ENCODE measurements at places on chromosomes 3 and 15. TPM values are rescaled to one million over a fixed set of nuclear protein-coding genes. Genes with fewer than 3 reads are reported as not detected.

DNA sequence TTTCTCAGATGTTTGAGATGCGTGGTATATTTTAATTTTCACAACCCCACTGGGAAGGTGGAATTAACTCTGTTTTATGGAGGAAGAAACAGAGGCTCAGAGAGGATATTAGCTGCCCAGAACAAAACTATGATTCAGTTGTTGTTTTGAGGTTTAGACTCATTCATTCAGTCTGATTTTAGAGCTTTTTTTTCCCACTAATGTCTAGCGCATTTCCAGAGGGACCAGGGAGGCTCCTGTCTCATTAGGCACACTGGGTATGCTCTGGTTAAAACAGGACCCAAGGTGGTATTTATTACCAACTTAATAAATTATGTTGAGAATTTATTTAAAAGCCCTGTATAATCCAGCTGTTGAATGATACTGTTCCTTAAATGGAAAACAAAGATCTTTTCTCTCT lies 272.0 kb upstream of the RGMA start:
- no peaks in the 10 kb centered on the region for H3K36me3 ChIP-seq
- no peak overlapping the region for H3K27ac ChIP-seq
- DNase-seq: peak; percentile 12

DNA sequence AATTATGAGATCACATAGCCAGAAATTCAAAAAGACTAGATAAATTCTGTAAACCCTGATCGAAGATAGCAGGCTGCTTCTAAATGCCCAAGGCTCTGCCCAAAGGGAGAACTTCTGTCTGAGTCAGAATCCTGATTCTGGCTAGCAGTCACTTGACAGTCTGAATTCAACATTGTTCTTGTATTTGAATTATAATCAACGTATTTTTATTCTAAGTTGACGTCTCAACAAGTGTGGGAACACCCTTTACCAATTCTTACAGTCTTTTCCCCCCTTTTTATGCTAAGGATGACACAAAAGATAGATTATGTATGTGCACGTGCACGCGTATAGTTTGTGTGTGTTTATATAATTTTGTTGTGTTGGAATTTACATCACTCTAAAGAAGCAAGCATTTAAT lies 552.8 kb downstream of the NAALADL2 start:
- no peaks in the 10 kb centered on the region for H3K27me3 ChIP-seq
- no peak overlapping the region for H3K27ac ChIP-seq
- no peak for DNase-seq
- no peaks in the 10 kb centered on the region for H3K4me1 ChIP-seq
- no peak overlapping the region for H3K4me3 ChIP-seq

DNA sequence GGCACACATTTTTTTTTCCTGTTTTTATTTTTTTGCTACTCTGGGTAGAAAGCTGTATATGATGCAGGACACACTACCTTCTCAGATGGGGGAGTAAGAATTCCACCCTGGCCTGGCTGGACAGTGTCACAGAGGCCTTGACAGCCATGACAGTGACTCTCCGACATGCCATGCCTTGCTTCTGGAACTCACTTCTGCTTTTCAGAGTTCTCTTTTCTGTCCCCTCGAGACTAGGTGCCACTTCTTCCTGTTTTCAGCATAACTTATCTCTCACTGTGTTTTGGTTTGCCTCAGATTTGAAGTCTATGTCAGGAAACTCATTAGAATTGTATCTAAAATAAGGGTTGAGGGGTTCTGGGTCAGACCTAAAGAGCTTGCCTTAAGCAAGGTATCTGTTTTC lies 69.1 kb upstream of the SEC13 start:
- H3K27me3 ChIP-seq: no peaks in the 10 kb centered on the region
- no peak overlapping the region for H3K4me3 ChIP-seq
- no peak overlapping the region for H3K27ac ChIP-seq
- no peaks in the 10 kb centered on the region for H3K4me1 ChIP-seq
- H3K36me3 ChIP-seq: no peaks in the 10 kb centered on the region
- no peak for DNase-seq

DNA sequence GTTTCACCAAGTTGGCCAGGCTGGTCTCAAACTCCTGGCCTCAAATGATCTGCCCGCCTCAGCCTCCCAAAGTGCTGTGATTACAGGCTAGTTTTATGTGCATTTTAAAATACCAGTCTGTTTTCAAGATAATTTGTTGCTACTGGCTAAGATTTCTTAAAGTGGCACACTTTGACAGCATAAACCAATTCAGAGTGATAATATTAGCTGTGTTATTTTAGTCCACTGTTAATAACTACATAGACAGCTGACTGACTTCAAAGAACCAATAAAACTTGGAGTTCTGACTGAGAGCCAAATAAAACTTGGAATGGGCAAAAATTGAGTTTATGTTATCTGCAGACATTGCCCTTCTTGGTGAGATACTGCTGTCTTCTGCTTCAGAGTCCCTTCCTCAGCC lies 291.8 kb downstream of the UBE2E2 start:
- H3K36me3 ChIP-seq: no peaks in the 10 kb centered on the region
- DNase-seq: no peak
- no peak overlapping the region for H3K27ac ChIP-seq
- H3K4me1 ChIP-seq: no peaks in the 10 kb centered on the region

GRCh38 chr3:23760871-23761373 lies 44.8 kb upstream of the UBE2E1 start:
- no peak overlapping the region for H3K4me3 ChIP-seq
- no peaks in the 10 kb centered on the region for H3K36me3 ChIP-seq
- H3K27me3 ChIP-seq: no peaks in the 10 kb centered on the region
- peak; percentile 82 for DNase-seq

GRCh38 chr3:52302426-52303145 lies 13.5 kb upstream of the DNAH1 start:
- peak overlapping the region; percentile 32 for H3K27ac ChIP-seq
- no peaks in the 10 kb centered on the region for H3K27me3 ChIP-seq
- H3K36me3 ChIP-seq: no peaks in the 10 kb centered on the region
- no peak overlapping the region for H3K4me3 ChIP-seq

- H3K4me3 ChIP-seq: no peak overlapping the region
- H3K27me3 ChIP-seq: no peaks in the 10 kb centered on the region
- no peak overlapping the region for H3K27ac ChIP-seq
- no peak for DNase-seq
- H3K36me3 ChIP-seq: peaks cover 11% of the 10 kb centered on the region
- H3K4me1 ChIP-seq: no peaks in the 10 kb centered on the region
These were observed 213.6 kb downstream of the FEZF2 start for GRCh38 chr3:62159709-62160092.

DNA sequence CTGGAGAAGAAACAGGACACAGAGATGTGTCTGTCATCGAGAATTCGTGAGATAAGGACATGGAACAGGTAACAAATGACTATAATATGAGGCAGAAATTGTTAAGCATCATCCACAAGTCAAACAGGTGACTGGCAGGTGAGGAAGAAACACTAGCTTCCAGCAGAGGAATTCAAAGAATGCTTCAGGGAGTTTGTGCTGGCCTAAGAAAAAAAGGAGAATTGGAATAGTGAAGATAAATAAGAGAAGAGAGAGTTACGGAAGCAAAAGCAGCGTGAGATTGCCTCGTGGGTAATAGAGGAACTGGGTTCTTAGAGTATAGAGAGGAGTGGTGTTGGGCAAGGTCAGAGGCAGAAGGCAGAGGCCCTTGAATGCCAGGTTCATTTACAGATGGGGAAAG lies 22.9 kb upstream of the FGF12 start:
- H3K4me3 ChIP-seq: no peak overlapping the region
- H3K27me3 ChIP-seq: no peaks in the 10 kb centered on the region
- H3K4me1 ChIP-seq: peaks cover 11% of the 10 kb centered on the region
- DNase-seq: peak; percentile 37
- no peak overlapping the region for H3K27ac ChIP-seq

DNA sequence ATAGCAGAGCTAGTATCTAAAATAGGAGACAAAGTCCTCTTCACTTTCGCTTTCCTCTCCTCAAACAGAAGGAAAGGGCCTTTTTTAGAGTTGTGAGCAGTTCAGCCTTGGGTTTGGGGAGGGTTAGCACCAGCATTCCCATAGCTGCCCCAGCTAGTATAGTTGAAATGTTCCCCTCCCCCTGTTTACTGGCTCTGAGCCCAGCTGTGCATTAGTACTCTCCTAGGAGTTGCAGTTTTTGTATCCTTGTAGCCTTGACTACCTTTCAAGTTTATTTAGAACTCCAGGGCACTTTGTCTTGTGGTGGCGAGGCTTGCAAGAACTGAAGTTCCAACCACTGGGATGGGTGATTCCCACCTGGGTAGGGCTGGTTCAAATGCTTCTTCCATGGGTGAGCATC lies 245.1 kb upstream of the NAALADL2 start:
- no peaks in the 10 kb centered on the region for H3K4me1 ChIP-seq
- H3K36me3 ChIP-seq: no peaks in the 10 kb centered on the region
- H3K27me3 ChIP-seq: no peaks in the 10 kb centered on the region
- no peak for DNase-seq

GRCh38 chr3:11035757-11036505 lies 43.4 kb downstream of the SLC6A1 start:
- no peak for DNase-seq
- H3K4me3 ChIP-seq: no peak overlapping the region
- no peaks in the 10 kb centered on the region for H3K4me1 ChIP-seq
- no peaks in the 10 kb centered on the region for H3K36me3 ChIP-seq
- H3K27ac ChIP-seq: no peak overlapping the region

GRCh38 chr3:312160-312733 lies 115.7 kb downstream of the CHL1 start:
- no peak for DNase-seq
- H3K27ac ChIP-seq: no peak overlapping the region
- H3K27me3 ChIP-seq: no peaks in the 10 kb centered on the region
- H3K4me1 ChIP-seq: no peaks in the 10 kb centered on the region
- no peak overlapping the region for H3K4me3 ChIP-seq

DNA sequence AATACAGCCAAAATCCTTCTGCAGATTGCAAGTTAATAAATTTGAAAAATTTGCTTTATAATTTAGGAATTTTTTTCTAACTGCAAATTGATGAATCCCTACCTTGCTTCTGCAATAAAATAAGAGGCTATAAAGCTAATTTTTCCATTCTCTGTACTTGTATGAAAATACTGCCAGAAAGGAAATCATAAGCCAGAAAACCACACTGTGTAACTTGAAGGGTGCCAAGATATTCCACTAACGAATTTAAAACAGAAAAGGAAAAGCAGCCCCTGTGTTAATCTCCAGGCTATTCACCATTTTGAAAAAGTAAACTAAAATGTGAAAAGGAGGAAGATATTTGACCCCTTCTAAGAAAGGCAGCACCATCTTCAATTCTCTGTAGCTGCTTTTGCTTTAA lies 557.9 kb upstream of the ZNF385D start:
- no peaks in the 10 kb centered on the region for H3K27me3 ChIP-seq
- no peak overlapping the region for H3K4me3 ChIP-seq
- H3K36me3 ChIP-seq: no peaks in the 10 kb centered on the region
- H3K27ac ChIP-seq: no peak overlapping the region
- no peaks in the 10 kb centered on the region for H3K4me1 ChIP-seq

DNA sequence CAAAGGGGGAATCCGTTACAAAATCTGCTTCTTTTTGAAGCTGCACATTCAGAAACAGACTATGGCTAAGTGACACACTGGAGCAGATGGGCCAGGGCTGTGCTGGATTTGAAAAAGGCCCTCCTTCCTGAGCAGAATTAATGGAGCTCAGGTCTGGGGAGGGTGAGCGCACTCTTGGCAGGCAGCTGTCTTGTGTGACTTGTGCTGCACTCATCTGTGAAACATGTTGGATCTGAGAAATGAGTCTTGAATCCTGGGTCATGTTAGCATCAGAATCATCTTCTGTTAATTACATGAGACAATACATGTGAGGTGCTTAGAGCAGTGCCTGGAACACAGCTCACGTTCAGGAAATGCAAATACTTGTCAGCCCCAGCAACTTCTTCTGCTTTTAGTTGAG lies 219.6 kb downstream of the THSD4 start:
- no peaks in the 10 kb centered on the region for H3K36me3 ChIP-seq
- no peak overlapping the region for H3K27ac ChIP-seq

- peak overlapping the region; percentile 10 for H3K4me3 ChIP-seq
- H3K27ac ChIP-seq: no peak overlapping the region
- no peaks in the 10 kb centered on the region for H3K27me3 ChIP-seq
- no peaks in the 10 kb centered on the region for H3K36me3 ChIP-seq
- no peaks in the 10 kb centered on the region for H3K4me1 ChIP-seq
These were observed 523.2 kb downstream of the OTOL1 start for GRCh38 chr3:162019817-162020216.

DNA sequence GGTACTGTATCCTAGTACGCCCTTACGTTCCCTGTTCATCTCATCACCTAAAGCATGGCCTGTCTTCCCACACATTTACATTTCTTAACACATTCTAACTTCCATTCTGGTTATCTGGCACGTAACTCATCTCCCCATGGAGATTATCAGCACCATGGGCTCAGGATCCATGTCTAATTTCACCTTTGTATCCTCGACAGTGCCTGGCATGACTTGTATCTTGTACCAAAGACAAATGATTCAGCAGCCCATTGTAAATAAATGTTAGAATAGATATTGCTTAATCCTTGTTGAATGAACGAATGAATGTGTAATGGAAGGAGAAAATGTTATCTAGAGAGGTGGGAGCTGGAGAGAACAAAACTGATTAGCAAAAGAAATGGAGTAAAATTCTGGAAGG lies 69.7 kb upstream of the TPM1 start:
- DNase-seq: no peak
- no peak overlapping the region for H3K4me3 ChIP-seq
- H3K27ac ChIP-seq: no peak overlapping the region
- no peaks in the 10 kb centered on the region for H3K27me3 ChIP-seq

GRCh38 chr3:73399666-73400253 lies 225.0 kb downstream of the PDZRN3 start:
- no peaks in the 10 kb centered on the region for H3K27me3 ChIP-seq
- no peak for DNase-seq
- no peak overlapping the region for H3K4me3 ChIP-seq

- DNase-seq: no peak
- no peaks in the 10 kb centered on the region for H3K36me3 ChIP-seq
- no peaks in the 10 kb centered on the region for H3K27me3 ChIP-seq
- no peaks in the 10 kb centered on the region for H3K4me1 ChIP-seq
These were observed 781.6 kb upstream of the CFAP20DC start for GRCh38 chr3:59831394-59831793.

DNA sequence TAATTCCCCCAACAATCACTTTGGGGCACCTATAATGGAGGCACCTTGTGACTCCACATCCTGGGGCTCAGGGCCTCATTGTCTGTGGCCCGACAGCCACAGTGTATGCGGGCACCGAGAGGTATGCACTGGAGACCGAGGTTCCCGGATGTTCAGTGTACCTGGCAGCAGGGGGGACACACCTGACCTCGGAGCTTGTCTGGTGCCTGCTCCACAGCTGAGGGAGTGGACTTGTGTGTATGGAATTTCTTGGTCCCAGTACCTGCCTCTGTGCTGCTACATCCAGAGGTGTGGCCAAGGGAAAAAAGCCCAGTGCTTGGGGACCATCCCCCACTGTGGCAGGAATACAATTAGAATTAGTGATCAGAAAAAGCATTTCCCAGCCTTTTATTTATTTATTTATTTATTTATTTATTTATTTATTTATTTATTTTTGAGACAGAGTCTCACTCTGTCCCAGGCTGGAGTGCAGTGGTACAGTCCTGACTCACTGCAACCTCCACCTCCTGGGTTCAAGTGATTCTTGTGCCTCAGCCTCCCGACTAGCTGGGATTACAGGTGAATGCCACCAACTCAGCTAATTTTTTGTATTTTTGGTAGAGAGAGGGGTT lies 8.8 kb upstream of the AEN start:
- DNase-seq: peak; percentile 72
- no peak overlapping the region for H3K4me3 ChIP-seq

Gene TRIM59
- 34.0 TPM for total RNA-seq

Gene MNS1
- 0.27 TPM for total RNA-seq

Gene ZNF717
- not detected for total RNA-seq

Gene CNTN4
- 10.8 TPM for total RNA-seq

Gene STAB1
- total RNA-seq: 0.24 TPM

Gene CMTM7
- 12.4 TPM for total RNA-seq

Gene STRC
- total RNA-seq: 0.20 TPM

Gene CEMIP
- total RNA-seq: 2.2 TPM

Gene CP
- total RNA-seq: 0.84 TPM

Measured in endodermal cell (in vitro differentiated cells).